Esophagus squamous epithelium (tissue), 5 donors: ENCODE measurements at places on chromosomes 5 and 9.

- no peak for DNase-seq
These were observed 84.5 kb upstream of the FREM1 start for GRCh38 chr9:14994738-14995137.

DNA sequence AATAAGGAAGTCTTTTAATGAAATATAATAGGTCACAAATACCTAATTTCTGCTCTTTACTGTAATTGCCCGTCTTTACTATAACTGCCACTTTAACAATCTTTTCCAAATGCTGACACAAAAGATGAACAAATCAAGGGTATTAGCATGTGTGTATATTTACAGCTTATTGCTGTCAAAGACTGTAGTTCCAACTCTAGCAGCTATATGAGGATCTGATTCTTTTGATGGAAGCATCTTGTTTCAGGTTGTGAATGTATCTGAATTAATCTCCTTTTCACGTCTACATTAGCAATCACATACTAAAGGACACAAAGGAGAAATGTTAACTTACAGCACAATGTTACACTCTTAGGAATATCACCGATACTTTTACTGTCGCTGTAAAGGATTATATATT is 27.9 kb downstream of the RFX3 start:
- no peak for DNase-seq

- DNase-seq = no peak
These were observed 408.9 kb upstream of the SMARCA2 start for GRCh38 chr9:1606253-1606652.

DNA sequence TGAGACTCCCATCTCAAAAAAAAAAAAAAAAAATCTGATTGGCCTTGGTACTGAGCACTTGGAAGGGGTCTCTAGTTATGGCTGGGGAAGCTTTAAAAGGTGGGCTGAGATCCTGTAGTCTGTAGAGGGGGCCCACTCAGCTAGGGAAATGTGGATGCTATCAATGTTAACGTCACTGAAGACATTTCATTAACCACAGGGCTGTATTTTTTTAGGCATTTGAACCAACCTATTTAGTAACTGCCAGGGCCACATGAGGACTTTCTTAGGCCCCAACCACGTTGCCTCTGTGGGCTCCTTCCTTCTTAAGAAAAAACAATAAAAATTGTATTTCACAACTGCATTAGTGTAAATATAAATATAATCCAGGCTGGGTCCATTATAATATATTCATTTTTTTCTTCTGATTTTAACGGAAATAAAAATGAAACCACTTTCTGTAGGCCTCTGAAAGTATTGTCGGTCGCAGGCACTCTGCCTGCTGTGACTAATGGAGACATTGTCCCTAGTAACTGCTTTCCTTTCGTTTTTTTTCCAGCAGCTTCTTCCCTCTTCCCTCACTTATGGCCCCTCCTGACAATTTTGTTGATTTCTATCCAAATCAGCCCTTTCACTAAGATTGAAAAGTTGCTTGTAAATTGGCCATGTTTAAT is 71.6 kb downstream of the GCNT1 start:
- no peak for DNase-seq

DNA sequence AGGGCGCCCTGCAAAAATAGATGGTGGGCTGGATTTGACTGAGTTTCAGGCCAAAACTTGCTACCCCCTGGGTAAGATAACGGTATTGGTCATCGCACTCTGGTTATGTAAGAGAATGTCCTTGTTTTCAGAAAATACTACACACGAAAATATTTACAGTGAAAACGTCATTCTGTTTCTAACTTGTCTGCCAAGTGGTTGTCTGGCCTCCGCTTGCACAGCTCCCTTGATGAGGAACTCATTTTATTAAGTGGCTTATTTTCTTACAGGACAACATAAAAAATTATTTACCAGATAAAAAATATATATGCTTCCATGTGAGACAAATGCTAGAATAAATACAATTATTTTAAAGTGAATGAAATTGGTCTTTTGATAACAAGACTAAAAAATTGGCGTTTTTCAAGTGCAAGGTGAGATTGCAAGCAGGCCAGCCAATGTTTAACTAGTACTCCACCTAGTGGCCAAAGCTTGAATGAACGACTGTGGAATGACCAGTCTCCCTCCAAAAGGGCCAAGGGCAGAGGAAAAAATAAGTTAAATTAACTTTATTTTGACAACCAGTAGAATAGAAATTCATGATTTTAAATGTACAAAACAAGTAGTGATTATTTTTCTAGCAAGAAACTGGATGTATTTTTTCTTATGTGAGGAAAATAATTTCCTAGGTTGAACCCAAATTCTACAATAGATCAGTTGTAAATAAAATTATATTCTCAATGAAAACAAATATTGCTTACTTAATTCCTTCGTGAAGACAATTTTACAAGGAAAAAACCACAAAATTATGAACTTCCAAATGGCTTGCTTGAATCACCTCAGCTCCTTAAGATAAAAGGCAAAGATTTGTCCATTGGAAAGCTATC is 93.2 kb downstream of the ZFAND5 start:
- no peak for DNase-seq

DNA sequence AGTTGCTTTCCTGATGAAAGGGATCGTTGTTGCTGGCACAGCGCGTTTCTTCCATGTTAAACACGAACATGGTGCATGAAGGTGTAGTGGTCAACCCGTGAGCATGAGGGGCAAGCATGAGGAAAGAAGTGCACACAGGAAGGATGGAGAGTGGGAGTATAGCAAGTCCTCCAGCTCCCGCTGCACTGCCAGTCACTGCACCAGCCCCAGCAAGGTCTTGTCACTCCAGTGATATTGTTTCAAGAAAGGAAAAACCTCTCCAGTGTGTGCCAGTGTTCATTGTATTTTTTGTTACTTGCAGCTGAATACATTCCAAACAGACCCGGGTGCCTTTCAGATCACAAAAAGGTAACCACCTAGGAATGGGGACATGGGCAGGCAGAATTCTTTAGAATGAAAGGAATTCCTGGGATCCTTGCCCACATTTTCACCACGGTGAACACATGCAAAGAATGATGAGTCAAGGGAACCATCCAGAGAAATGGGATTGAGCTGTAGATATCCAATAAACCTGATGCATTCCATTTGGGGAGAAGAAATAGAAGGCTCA is 186.3 kb downstream of the AOPEP start:
- DNase-seq = no peak

DNA sequence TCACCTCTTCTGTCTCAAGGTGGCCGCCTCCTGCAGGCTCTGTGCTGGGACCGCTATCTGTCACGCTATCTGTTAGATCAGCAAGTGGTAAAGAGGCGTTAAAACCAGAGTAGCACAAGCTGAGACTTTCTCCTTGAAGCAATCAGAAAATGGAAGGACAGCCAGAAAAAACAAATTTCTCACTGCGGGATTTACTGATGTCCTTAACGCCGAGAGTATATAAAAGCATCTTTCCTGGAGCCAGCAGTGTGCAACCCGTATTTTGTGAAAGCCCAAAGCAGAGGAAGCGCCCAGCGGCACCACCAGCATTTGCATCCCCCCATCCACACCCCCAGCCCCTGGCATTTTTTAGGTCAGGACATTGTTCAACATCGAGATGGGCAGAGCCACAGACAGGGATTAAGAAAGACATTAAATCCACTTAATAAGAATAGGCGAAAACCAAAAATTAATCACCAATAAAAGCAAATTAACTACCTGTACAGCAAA is 48.6 kb downstream of the DUSP1 start:
- no peak for DNase-seq

GRCh38 chr5:38642189-38642911 is 85.9 kb upstream of the LIFR start:
- DNase-seq = no peak

- DNase-seq = no peak
These were observed 100.4 kb upstream of the C9orf72 start for GRCh38 chr9:27673641-27674040.

DNA sequence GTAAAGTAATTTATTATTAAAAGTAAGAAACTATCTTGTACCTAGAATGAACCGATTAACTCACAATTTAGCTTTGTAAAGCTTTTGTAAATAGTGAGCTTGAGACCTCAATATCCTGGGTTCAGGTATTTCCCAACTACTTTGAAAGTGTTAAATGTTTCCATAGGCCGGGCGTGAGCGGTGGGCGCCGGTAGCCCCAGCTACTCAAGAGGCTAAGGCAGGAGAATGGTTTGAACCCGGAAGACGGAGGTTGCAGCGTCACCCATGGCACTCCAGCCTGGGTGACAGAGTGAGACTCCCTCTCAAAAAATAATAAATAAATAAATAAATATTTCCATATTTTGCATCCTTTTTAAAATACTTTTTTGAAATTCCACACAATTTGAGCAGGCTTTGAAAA is 1.5 kb upstream of the ANKH start:
- DNase-seq = no peak

DNA sequence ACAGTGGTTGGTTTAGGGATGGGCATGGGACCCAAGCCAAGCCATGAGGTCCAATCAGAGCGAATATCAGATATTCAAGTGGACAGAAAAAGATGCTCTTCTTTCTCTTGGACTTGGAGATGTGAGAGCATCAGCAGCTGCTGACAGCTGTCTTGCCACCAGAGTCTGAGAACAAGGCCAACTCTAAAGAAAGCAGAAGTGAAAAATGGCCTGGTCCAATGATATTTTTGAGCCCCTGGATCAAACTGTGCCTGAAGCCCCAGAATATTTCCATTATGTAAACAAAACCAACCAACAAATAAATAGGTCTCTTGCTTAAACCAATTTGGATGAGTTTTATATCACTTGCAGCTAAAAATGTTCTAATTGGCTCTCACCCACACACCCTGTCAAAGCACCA is 30.7 kb upstream of the JADE2 start:
- DNase-seq = no peak

GRCh38 chr5:107426872-107427271 is 243.9 kb downstream of the EFNA5 start:
- no peak for DNase-seq

GRCh38 chr9:99096409-99096808 is 8.5 kb upstream of the TGFBR1 start:
- no peak for DNase-seq

DNA sequence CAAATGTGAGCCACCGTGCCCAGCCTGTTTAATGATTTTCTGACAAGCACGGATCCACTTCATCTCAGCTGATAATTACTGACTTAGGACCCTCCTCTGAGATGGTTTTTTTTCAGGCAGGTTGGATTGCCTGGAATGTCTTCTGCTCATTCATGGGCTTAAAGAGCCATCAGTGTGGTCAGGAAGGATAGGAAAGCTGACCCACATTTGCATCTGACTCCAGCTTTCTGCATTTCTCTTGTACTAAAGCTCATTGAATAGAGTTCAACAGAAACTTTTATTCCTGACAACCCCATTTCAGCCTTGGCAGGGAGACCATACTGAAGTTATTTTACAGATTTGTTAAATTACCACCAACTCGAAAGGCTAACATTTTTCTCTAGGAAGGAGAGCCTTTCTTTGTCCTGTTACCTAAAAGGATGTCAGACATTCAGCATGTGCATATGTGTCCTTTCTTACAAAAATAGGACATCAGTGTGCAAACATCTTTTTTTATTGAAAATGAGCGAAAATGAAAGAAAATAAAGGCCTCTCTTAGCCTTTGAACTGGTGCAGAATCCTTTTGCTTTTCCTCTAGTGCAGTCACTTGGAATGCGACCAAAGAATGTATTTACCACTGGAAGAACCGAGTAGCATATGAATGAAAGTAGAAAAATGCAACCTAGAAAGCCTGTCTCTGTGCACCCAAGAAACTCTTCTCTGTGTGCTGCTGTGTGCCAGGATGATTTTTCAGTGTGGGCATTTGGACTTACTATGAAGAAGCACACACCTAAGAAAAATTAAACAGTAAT is 26.6 kb downstream of the ADCY2 start:
- no peak for DNase-seq

DNA sequence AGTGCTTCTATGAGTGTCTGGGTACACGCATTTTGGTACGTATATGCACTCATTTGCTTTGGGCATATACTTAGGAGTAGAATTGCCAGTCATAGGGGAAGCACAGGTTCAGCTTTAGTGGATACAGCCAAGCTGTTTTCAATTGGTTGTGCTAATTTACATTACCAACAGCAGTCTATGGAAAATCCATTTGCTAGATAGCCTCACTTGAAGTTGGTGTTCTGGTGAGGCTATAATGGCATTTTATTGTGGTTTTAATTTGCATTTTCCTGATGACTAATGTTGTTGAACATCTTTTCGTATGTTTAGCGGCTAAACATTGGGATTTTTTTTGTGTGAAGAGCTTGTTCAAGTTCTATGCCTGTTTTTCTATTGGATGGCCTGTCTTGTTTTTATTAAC is 76.8 kb upstream of the ANKH start:
- no peak for DNase-seq

- no peak for DNase-seq
These were observed 84.1 kb downstream of the FEM1C start for GRCh38 chr5:115460472-115460871.

DNA sequence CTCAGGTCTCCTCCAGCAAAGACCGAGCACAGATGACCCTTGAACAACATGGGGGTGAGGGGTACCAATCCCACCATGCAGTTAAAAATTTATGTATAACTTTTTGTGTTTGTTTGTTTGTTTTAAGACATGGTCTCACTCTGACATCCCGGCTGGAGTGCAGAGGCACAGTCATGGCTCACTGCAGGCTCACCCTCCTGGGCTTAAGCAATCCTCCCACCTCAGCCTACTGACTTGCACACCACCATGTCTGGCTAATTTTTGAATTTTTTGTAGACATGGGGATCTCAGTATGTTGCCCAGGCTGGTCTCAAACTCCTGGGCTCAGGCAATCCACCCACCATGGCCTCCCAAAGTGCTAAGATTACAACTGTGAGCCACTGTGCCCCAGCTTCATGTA is 231.0 kb upstream of the PIK3R1 start:
- DNase-seq = no peak

DNA sequence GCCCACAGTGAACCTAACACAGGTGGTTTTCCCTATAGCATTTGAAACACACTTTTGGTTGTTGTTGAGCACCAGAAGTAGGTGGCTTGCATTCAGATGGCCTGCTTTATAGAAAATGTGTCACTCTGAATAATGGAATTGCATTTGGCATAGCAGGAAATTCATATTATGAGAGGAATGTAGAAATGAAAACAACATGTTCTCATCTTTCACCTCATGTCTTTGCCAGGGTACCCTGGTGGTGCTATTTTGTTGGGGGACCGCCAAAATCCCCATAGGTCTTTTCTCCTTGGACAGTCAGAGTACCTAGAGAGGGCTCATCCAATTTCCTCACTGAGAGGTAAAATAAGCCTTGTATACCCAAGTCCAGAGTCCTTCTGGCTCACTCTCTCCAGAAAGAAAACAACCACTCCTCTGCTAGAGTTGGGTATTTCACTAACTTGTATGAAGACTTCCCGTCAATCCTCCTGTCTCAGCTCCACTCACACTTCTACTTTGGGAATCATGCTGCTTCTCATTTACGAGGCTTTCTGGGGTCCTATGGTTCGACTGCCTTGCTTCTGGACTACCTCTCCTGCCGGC is 67.4 kb downstream of the MRPS27 start:
- DNase-seq = no peak

DNA sequence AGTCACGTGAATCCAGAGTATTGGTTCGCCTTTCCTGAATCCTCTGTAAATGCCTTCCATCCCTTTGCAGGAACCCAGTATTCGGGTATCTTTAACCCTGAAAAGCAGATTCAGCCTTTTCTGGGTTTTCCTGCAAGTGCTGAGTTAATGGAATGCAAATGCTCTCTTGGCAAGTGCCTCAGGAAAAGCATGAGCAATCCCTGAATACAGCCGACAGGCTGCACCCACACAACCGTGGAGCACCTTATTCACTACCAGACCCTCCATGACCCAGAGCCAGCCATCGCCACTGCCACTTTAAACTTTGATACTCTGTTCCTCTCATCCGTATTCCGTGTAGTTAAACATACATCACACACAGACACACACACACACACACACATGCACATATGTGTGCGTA is 54.4 kb downstream of the ZNF622 start:
- DNase-seq = no peak

- DNase-seq = no peak
These were observed 26.3 kb upstream of the CDKN2AIPNL start for GRCh38 chr5:134437847-134438581.
